ENCODE measurements at places on chromosomes 1 and 21. TPM values are rescaled to one million over a fixed set of nuclear protein-coding genes. Genes with fewer than 3 reads are reported as not detected.

The ADAMTS4 gene
- 0.38 TPM for total RNA-seq

The ZBED6 gene
- 18.6 TPM for total RNA-seq

The WNT9A gene
- 0.30 TPM for total RNA-seq

The C1orf226 gene
- not detected for total RNA-seq

- peak overlapping the region; percentile 93 for H3K27ac ChIP-seq
- H3K4me3 ChIP-seq, result peak overlapping the region; percentile 87
- peak; percentile 56 for DNase-seq
- peaks cover 50% of the 10 kb centered on the region for H3K4me1 ChIP-seq
Observed at GRCh38 chr1:67429528-67430357, 459 bp downstream of the SERBP1 start.

DNA sequence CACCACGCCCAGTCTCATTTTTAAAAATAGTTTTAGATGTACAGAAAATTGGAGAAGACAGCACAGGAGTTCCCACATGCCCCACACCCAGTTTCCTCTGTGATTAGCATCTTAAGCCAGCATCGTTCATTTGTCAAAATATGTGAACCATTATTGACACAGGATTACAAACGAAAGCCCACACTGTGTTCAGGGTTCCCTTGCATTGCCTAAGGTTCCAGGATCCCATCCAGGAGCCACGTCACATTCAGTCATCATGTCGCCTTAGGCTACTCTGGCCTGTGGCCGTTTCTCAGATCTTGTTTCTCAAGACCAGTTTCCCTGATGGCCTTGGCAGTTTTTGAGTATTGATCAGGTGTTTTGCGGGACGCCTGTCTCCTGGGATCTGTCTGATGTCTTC lies 34.7 kb upstream of the TNFRSF1B start:
- H3K27me3 ChIP-seq, result no peaks in the 10 kb centered on the region
- no peak for DNase-seq
- H3K27ac ChIP-seq, result no peak overlapping the region
- peaks cover 1% of the 10 kb centered on the region for H3K36me3 ChIP-seq

GRCh38 chr1:150397392-150398032 lies 33.6 kb downstream of the RPRD2 start:
- H3K4me1 ChIP-seq, result no peaks in the 10 kb centered on the region
- H3K27ac ChIP-seq, result no peak overlapping the region
- no peaks in the 10 kb centered on the region for H3K27me3 ChIP-seq

DNA sequence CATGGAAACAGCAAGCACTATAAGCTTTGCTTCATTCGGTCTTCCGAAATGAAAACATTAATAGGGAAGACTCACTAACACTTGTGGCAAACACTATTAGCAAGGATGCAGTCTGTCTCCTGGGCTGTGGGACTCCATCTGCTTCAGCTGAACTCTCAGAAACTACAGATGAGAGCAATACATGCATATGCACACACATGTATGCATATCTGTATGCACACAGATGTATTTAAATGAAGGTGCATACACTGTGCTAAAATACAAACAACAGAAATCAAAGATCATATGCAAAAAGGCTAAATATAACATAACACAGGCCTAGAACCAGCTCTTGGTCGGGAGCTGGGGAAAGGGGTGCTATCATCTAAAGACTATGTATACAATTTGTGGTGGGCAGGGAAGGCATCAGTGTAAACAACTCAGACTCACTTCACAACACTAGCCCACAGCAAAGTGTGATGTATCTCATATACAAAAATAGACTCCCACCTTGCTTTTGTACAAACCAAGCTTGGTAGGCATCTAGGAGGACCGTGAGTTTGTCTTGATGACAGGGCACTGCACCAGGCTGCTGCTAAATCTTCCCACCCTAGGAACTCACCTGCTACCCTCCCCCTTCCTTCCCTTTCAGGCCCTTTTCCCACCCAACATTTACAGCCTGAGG lies 32.8 kb downstream of the CDC7 start:
- H3K27ac ChIP-seq, result peak overlapping the region; percentile 17
- H3K36me3 ChIP-seq, result peaks cover 22% of the 10 kb centered on the region
- no peak for DNase-seq
- H3K4me1 ChIP-seq, result peaks cover 39% of the 10 kb centered on the region
- no peak overlapping the region for H3K4me3 ChIP-seq

DNA sequence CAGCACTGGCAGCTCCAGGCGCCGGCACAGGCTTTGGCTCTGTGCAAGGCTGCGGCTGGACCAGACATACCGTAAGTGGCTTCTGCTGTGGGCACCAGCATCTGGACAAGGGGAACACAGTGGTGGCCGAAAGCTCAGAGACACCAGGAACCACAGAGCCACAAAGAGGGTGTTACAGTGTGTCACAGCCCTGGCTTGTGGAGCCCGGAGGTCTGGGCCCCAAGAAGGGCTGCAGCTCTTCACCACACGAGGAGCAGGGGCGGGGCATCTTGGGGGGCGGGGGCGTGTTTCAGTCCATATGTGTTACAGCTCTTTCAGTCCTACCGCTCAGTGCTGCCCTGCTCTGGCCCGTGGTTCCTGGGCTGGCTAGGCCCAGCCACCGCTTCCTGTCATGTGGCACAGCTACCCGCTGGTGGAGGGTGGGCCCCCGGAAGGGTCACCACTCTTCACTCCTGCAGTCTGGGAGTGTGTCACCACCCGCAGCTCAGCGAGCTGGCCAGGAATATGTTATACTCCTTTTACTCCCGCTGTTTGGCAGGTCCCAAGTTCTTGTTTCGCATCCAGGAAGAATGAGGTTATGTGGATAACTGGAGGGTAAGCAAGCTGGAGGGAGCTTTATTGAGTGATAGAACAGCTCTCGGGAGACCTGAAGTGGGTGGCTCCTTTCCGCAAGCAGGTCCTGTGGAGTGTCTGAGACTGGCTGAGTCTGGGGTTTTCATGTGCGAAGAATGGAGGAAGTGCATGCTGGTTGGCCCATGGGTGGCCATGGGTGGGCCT lies 3.3 kb upstream of the LSM10 start:
- DNase-seq, result peak; percentile 84
- peaks cover 42% of the 10 kb centered on the region for H3K4me1 ChIP-seq
- peaks cover 6% of the 10 kb centered on the region for H3K36me3 ChIP-seq
- H3K27me3 ChIP-seq, result no peaks in the 10 kb centered on the region
- peak overlapping the region; percentile 66 for H3K4me3 ChIP-seq

DNA sequence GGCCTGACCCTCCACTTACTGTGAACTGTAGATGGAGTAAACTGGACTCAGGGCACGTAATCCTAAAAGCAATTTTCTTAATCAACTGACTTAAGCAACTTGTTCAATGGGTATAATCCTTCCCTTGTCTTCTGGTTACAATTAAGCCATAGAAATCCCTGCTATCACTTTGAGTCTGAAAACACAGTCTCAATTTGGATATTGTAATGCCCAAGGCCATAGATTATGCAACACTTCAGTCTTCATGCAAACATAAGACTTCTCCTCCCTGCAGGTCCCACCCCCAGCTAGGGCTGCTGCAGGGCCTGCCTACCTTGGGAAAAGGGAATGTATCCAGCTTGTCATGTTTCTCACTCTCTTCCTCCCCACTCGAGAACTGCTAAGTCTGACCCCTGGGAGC lies 6.2 kb upstream of the SLC5A9 start:
- peaks cover 6% of the 10 kb centered on the region for H3K27me3 ChIP-seq
- H3K4me1 ChIP-seq, result no peaks in the 10 kb centered on the region
- H3K36me3 ChIP-seq, result no peaks in the 10 kb centered on the region
- H3K4me3 ChIP-seq, result no peak overlapping the region
- H3K27ac ChIP-seq, result no peak overlapping the region

DNA sequence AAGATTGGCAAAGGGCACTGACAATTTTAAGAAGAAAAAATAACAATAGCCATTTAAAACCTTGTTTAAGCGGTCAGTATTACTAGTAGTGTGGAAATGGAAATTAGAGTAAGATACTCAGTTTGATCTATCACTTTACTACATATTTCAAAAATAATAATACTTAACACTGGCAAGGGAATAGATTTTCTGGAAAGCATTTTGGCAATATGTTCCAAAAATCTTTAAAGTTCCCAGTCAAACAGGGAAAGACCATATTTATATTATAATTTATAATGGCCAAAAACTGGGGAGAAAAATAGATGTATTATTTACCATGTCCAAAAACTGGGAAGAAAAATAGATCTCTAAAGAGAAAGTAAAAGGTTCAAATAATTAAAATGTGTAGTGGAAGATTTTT lies 28.6 kb upstream of the C1orf21 start:
- no peaks in the 10 kb centered on the region for H3K4me1 ChIP-seq
- peaks cover 24% of the 10 kb centered on the region for H3K27me3 ChIP-seq
- no peak overlapping the region for H3K27ac ChIP-seq
- DNase-seq, result no peak

DNA sequence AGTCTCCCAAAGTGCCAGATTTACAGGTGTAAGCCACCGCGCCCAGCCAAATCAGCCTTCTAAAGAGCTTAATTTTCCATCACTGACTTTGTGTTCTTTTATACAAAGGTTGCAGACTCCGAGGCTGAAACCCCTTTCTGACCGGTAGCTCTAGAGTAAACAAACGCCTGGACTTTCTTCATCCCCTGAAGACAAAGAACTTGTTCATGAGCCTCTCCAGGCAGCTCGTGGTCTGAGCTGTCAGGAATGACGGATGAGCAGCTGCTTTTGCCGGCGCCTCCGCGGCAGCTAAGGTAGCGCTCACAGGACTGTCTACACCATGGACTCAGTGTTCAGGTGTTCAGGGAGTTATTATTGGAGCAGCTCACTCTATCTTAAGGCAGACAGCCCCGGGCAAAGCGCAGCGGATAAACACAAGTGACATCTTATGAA lies 128.5 kb upstream of the ERRFI1 start:
- no peak for DNase-seq
- no peak overlapping the region for H3K27ac ChIP-seq
- peaks cover 3% of the 10 kb centered on the region for H3K27me3 ChIP-seq
- peaks cover 30% of the 10 kb centered on the region for H3K4me1 ChIP-seq
- H3K4me3 ChIP-seq, result no peak overlapping the region

DNA sequence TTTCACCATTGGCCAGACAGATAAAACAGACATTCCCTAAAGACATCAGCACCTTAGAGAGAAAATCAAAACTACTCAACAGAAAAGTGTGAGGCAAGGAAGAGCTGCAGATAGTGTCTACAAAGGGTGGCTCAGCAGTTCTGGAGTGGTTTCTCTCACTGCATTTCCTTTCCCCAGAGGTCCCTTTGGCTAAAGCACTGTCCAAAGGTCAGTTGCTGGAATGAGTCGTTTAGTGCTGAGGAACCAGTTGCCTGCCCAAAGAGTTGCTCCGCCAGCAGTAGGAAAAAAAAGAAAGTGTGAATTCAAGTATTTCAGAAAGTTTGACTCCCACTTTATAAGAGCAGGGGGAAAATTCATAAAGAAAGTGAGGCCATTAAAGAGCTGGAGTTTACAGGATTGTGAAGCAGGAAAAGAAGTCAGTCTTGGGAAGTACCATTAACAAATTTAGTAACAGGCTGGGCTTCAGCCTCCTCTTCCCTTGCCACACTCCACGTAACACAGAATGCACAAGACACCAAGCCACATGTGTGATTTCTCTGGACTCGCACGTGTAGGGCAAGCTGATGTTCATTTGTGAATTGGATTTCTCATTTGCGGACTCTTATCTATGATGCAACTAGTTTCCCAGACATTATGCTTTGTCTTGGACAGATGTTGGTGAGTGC lies 122.2 kb downstream of the RUNX1 start:
- no peak overlapping the region for H3K4me3 ChIP-seq
- H3K27ac ChIP-seq, result no peak overlapping the region
- peaks cover 32% of the 10 kb centered on the region for H3K36me3 ChIP-seq
- H3K27me3 ChIP-seq, result no peaks in the 10 kb centered on the region

- H3K4me3 ChIP-seq, result no peak overlapping the region
- DNase-seq, result no peak
- no peak overlapping the region for H3K27ac ChIP-seq
- H3K36me3 ChIP-seq, result no peaks in the 10 kb centered on the region
- no peaks in the 10 kb centered on the region for H3K4me1 ChIP-seq
Observed at GRCh38 chr1:75034376-75034775, 99.8 kb upstream of the LHX8 start.

DNA sequence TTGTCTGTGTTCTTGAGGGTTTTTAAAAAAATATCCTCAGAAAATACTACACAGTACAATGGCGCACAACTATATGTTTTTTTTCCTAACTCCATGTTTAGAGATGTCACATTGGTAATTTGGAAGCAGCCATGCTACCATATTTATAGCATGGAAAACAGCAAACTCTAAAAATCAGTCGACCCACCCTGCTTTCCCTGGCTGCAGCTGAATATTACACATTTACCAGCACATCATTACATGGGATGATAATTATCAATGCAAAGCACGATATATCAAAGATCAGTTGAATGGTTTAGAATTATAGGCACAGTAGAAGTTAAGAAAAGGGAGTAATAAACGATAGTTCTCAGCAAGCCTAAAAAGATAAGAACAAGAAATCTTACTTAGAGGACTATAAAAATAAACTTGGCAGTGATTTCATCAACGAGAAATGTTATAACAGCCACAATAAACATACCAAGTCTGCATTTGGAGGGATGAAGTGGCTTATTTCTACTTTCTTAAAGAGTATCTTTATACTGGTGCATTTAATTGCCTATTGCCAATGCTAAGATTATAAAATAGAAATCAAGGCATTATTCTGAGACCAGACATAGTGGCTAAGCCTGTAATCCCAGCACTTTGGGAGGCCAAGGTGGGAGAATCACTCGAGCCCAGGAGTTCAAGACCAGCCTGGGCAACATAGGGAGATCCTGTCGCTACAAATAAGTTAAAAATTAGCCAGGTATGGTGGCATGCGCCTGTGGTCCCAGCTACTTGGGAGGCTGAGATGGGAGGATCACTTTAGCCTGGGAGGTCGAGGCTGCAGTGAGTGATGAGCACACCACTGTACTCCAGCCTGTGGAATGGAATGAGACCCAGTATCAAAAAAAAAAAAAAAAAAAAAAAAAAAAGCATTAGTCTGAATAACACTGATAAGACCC lies 43.4 kb downstream of the WDR64 start:
- no peaks in the 10 kb centered on the region for H3K4me1 ChIP-seq
- H3K4me3 ChIP-seq, result no peak overlapping the region
- no peaks in the 10 kb centered on the region for H3K27me3 ChIP-seq
- H3K27ac ChIP-seq, result no peak overlapping the region
- DNase-seq, result no peak

DNA sequence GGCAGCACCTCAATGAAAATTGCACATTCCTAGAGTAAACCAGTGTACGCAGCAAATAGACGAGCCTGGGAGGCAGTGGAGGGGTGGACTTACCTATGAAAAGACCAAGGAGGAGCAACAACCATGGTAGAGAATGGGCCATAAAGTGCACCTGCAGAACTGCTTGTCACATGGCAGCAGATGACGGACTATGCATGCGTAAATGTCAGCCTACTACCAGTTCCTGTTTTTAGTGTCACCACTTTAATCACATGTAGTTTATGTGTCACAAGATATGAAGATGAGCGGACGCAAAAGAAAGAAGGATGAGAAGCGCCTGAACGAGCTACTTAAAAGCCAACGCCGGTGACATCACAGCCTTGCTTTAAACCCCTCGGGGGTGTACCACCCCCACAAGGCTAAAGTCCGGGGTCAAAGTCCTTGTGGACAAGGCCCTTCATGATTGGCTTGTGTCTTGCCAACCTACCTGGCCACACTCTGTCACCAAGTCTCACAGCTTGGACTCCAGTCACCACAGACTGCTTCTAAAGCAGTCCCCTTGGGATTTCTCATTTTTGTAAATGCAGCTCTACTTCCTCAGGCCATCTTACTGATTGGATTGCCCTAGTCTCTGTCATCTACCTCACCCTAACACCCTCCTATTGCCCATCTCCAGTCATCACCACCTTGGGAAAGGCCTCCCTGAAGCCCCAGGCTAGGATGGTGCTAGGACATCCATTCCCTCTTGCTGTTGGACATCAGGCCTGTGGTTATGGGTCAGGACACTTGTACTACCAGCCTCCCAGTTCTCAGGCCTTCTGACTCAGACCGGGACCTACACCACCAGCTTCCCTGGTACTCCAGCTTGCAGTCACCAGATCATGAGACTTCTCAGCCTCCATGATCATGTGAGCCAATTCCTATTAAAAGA lies 6.0 kb upstream of the LY9 start:
- H3K4me1 ChIP-seq, result peaks cover 2% of the 10 kb centered on the region
- no peak overlapping the region for H3K4me3 ChIP-seq
- H3K27me3 ChIP-seq, result peaks cover 15% of the 10 kb centered on the region
- no peak overlapping the region for H3K27ac ChIP-seq
